ENCODE measurements at places on chromosomes 16 and 17.

DNA sequence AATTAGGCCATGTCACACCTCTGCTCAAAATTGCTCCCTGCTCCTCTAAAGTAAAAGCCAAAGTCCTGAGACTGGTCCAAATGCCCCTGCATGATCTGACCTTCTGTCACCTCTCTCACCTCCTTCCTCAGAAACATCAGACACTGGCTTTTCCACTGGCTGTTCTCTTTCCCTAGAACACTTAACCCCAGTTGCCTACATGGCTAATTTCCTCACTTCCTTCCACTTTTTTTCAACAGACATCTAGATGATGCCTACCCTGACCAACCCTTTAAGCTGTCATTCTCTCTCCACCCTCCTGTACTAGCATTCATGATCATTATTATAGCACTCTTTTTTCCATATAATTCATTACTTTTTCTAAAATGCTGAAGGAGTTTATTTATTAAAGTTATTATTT, 31.0 kb downstream of the CCT6B start:
- no peak for DNase-seq

- no peak for DNase-seq
Measured at GRCh38 chr16:65343556-65343955, 221.7 kb upstream of the CDH11 start.

DNA sequence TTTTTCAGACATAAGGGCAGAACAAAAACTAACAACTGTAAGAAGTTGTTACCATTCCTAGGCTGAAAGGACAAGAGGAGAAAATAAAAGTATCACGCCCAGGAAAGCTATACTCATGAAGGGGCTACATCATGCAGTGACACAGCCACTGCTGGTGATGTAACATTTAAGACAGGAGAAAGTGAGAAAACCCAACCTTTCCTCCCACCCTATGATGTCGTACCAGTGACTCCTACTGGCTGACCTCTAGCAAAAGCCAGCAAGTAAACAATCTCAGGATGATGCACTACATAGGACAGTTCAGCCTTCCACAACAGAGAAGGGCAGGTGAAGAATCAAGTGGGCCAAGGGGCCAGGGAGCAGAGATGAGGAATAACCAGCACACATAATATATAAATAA, 14.0 kb upstream of the OR1E2 start:
- peak; percentile 8 for DNase-seq

GRCh38 chr16:55242667-55243066, 81.3 kb upstream of the IRX6 start:
- DNase-seq = no peak

DNA sequence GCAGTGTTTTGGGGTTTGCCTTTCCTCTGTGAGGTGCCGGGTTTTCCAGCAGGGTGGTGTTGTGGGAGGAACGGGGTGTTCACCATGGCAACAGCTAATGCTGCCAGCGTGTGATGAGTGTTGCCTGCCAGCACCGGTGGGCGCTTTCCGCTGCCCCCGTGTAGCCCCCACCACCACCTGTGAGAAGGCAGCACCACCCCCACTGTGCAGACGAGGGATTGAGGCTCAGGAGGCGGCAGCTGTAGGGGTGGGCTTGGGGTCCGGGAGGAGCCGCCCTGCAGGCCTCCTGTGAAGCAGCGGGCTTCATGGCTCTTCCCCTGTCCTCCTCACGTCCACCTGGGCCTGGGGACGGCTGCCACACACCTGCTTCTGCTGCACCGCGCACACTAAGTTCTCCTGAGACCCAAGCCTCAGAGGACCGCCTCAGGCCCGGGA, 5.2 kb downstream of the RAB40C start:
- no peak for DNase-seq

GRCh38 chr17:19370493-19370960, 7.8 kb upstream of the MAPK7 start:
- peak; percentile 65 for DNase-seq

GRCh38 chr16:20971401-20971800, 70.8 kb downstream of the LYRM1 start:
- no peak for DNase-seq

DNA sequence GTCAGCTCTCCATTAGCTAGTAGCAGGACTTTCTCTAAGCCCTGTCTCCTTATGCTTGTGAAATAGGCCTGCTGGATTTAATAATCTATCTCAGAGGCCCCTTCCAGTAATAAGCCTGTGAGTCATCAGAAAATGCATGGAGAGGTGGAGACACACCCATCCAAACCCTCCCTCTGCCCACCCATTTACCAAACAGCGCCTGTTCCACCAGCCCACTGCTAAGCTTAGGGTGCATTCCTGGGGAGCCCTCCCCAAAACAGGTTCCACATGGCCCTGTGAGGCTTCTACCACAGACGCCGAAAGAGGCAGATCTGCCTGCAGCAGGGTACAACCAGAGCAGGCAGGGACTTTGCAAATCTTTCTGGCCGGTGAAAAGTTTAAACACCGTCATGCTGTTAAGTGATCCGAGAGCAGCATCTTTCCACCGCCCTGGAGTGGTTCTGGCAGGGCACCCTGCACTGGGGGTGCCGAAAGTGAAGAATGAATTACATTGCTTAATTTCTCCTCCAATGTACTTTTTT, 99.3 kb downstream of the GAS7 start:
- no peak for DNase-seq

DNA sequence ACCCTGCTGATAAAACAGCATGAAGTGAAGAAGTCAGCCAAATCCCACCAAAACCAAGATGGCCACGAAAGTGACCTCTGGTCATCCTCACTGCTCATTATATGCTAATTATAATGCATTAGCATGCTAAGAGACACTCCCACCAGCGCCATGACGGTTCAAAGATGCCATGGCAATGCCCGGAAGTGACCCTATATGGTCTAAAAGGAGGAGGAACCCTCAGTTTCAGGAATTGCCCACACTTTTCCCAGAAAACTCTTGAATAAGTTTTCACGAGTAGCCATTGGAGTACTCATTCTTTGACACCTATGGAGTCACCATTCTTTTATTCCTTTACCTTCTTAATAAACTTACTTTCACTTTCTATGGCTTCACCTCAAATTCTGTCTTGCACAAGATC, 44.3 kb downstream of the GSG1L start:
- no peak for DNase-seq

DNA sequence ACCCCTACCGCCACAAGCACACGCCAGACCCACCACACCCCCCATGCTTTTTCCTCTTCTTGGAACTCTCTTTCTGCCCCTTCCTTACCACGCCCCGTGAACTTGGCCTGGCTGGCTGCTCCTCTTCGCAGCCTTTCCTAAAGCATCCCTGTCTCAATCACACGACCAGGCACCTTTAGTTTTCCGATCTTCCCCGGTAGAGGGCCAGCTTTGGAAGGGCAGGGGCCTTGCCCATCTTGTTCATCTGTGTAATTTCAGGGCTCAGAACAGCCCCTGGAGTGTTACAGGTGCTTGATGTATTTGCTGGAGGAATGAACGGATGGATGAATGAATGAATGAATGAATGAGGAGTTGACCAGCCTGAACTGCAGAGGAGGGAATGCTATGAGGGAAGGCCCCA, 3.7 kb downstream of the SPPL2C start:
- DNase-seq = no peak

GRCh38 chr16:81582655-81583441, 138.2 kb downstream of the CMIP start:
- DNase-seq = no peak

DNA sequence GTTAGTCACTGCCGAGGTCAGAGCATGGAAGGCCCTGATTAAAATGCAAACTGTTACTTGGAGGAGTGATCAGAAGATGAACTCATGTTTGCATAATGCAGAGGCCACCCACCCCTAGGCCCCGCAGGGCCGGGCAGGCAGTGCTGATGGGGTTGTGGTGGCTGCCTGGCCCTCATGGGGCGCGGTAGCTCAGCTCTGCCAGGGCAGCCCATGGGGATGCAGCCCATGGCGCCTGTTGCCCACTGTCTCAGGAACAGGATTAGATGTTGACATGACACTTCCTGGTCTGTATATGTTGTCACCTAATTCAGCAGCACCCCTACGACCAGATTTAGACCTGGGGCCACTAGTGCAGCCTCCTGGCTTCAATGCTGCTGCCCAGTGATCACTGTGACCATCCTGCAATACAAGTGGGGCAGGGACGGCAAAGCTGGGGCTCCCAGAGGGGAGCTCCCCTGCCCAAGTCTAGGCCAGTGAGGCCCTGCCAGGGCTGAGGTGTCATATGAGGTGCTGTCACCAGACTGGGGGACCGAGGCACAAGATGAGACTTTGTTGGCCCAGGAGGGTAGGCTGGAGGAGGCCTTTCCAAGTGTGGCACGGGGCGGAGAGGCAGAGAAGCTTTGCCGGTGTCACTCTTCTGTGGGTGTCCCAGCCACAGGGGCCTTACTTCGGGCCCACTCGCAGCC, 49.1 kb downstream of the RAI1 start:
- DNase-seq = no peak

- no peak for DNase-seq
Measured at GRCh38 chr17:30333503-30334360, at the start of gene TMIGD1. Gene TMIGD1, minus strand, starts transcription at chr17:30334057. Its CDS starts 1,924 bp downstream, at chr17:30332133.

GRCh38 chr17:56653877-56654276, 60.4 kb downstream of the NOG start:
- DNase-seq = peak; percentile 67

DNA sequence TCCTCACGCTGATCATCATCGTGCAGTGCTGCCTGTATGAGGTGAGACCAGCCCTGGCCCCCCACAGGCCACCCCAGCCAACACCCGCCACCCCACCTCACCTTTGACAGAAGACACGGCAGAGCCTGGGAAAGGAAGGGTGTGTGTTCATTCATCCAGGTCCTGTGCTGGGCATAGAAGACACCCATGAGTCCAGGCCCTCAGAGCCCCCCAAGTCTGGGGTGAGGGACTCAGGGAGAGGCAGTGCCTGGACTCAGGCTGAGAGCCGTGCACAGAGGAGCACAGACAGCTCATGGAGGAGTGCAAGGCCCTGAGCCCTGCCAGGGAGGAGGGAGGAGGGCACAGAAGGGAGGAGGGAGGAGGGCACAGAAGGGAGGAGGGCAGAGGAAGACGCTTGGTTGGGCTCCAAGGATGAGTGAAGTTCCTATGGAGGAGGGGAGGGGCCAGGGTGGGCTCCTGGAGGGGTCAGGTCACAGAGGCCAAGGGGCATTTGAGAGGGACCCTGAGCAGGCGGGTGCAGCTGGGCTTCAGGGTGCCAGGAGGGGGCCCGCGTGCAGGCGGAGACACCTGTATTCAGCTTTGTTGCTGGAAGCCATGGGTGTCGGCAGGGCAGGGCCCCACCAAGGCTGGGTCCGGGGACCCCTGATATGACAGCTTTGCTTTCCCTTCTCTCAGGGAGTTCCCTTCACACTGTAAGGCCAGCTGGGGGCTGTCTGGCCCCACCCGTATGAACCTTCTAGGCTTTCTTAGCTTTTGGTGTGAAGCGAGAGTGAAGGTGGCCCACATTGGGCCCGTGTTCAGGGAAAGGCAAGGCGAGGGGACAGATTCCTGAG, 11.4 kb downstream of the TAX1BP3 start:
- no peak for DNase-seq

GRCh38 chr16:85209526-85210121, 97.4 kb upstream of the CIBAR2 start:
- no peak for DNase-seq

GRCh38 chr16:75236736-75237397, 14.6 kb downstream of the BCAR1 start:
- no peak for DNase-seq

GRCh38 chr17:1188812-1189504, 9.2 kb upstream of the ABR start:
- DNase-seq = no peak

DNA sequence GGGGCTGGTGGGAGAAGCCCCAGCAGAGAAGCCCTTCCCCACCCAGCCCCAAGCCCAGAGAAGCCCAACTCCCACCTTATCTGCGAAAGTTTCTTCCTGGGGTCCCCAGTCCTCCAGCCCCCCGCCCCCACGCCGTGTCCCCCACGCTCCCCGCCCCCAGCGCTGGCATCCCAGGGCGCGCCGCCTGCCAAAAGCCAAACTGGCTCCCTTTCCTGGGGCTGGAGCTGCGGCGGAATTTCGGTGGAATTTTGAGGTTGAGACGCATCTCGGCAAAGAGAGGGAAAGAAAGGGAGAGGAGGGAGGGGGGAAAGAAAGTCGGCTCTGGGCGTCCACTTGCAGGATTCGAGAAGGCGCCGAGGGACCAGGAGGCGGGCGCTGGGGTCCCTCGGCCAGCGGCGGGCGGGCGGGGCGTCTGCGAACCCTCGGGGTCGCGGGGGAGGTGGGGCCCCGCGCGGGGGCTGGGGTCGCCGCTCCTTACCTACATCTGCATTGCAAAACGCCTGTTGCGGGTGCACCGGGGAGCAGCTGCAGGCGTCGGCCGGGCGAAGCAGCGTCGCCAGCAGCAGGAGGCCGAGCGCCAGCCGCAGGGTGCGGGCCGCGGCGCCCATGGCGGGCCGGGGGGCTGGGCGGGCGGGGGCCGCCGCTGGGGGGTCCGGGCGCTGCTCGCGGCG, 571 bp downstream of the TIMP2 start:
- no peak for DNase-seq

GRCh38 chr17:61251939-61252865, 147.4 kb upstream of the TBX2 start:
- peak; percentile 35 for DNase-seq

DNA sequence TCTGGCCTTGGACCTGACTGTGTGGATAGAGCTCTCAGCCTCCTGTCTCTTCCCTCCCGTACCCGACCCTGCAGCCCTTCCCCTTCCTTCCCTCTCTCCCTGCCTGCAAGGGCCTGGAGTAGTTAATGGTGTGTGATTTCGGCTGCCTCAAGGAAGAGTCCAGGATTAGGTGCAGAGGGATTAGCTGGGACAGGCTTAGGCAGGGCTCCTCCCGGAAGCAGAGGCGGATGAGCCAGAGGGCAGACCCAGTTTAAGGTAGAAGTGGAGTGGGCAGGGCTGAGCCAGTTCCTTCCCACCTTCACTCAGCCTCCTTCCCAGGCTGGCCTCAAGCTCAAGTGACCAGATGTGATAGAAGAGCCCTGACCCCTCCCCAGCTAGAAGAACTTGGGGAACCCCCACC, 16.8 kb downstream of the GUCY2D start:
- DNase-seq = no peak

GRCh38 chr17:2911035-2911754, 115.0 kb downstream of the RAP1GAP2 start:
- DNase-seq = no peak

GRCh38 chr16:66382171-66382965, 15.9 kb downstream of the CDH5 start:
- no peak for DNase-seq

DNA sequence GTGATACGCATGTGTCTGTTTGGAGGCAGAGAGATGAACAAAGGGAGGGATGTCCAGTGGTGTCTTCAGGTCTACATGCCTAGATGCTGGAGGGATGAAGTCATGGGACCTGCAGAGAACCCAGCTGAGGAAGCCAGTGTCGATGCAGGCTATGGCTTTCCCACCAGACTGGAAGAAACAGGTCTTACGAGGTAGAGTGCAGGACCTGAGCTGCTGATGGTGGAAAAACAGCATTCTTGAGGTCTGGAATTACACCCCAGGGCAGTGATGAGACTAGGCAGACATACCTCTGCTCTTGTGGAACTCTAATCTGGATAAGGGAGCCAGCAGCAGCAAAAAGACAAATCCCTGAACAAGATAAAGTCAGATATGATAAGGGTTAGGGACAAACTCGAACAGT, 37.4 kb downstream of the ARSG start:
- no peak for DNase-seq
